NCI-H748 treated with DMSO at 0.1 percent for 48 hours (cell line): ENCODE measurements at places on chromosomes 3 and 15.
A peak's percentile ranks its signal among the peaks of the same experiment; 100 is the strongest.

- DNase-seq, result peak; percentile 4
Measured at GRCh38 chr3:171704002-171704401, 106.3 kb downstream of the PLD1 start.

GRCh38 chr3:63968612-63969350 lies 54.5 kb downstream of the PSMD6 start:
- no peak for DNase-seq

DNA sequence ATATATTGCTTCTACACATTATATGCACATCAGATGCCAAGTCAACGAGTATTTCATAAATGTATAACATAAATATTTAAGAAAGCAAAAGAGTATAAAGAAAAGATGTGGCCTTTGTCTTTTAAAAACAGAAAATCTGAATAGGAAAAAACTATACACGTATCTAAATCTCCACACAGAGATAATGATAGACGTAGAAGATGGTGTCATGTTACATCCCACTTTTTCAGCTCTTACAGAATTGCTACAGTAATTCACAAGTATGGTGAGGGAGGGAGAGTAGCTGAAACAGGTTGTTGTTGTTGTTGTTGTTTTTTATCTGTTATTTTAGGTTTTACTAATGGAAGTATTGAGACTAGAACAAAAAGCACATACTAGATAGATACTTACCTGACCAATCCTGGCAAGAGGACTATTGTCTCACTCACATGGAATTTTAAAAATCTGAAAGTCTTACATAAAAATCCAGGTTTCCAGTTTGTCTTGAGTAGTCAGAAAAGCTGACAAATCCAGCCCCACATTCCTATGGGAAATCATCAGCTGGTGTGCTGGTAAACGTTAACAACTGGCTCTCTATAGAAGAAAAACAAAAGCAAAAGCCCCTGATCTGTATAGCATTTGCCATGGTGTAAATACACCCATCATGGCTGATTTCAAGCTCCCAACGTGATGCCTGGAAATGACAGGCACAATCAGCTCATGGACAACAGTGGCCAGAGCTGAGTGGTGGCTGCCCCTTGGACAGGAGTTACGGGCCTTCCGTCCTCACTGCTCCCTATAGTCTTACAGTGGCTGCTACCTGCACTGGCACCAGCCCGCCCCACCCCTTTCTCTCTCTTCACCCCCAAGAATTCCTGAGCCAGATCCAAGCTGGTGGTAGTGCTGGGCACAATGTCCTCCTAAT lies 47.4 kb upstream of the VGLL4 start:
- DNase-seq, result peak; percentile 6

DNA sequence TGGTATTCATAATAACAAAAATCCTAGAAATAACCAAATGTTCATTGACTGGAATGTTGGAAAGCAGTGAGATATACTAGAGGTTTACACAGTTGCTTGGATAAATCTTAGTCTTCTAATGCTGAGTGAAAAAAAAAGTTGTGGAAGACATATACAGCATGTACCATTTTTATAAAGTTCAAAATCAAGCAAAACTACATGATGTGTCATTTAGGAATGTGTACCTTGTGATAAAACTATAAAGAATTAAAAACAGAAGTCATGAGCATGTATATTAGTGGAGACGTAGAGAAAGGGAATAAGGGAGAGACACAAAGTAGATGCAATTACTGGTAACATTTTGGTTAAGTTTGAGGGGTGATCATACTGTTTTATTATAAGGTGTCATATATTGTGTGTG lies 45.2 kb downstream of the FBXL2 start:
- DNase-seq, result no peak

DNA sequence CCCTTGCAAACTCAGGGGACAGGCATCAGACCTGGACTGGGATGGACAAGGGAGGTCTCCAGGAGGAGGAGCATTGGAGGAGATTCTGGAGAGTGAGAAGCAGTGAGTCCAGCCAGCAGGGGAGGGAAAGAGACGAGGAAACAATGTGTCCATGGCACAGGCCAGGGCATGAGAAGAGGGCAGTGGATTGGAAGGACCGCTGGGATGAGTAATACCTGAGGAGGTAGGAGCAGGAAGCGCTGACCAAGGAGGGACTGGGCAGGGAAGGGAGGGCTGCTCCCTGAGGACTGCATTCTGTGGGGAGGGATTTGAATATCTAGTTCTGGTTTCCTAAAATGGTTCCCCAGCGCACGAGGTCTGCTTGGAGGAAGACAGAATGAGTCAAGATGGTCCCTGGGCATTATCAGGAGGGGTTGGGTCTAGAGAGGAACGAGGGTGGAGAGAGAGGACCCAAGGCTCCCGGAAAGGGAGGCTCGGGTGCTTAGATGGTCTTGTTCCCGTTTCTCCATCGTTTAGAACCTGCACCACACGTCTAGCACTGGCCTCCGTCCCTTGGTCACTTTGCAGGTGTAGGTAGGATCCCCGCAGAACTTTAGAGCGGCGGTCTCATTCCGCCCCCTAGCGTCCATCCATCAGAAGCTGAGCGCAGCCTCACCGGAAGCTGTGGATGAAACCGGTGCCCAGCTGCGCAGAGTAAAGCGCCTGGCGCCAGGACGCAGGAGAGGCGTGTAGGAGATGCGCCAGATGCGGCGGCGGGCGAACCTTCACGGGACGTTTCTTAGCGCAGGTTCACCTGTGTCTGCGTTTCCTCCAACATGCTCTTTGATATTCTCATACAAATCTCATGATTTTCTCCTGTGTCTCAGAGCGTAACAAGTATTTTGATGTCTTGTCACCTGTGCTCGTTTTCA lies 190.7 kb upstream of the NDN start:
- peak; percentile 45 for DNase-seq

DNA sequence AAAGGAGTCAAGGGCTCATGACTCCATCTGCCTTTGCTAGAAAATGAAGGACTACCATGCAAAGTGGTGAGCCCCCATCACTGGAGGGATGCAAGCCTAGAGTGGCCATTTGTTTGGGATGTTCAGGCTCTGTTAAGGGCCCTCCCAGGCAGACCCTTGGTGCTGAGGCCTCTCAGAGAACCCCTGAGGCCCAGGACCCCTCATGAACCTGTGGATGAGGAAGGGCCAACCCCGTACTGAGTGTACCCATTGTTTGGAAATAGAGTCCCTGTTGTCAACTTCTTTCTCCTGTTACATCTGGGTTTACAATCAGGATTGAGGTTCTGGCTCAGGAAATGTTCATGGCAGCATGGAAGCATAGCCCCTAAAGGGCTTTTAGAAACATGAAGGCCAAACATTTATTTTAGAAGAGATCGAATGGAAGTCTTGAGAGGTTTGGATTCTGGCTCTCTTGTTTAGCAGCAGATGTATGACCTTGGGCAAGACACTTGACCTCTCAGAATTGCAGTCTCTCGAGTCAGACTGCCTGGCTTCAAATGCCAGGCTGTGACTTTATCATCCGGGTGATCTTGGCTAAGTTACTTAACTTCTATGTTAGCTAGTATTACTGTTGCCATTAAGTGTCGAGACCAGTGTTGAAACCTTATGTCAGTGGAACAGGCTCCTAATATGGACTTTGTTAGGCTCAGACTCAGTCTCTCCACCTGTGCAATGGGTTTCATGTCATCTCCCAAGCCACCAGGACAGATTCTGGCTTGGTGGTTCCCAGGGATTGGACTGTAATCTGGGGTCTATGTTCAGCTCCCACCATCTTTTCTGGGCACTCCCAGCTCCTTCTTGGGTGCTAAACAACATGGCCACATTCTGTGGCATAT lies 12.4 kb downstream of the ITGA11 start:
- DNase-seq, result no peak

DNA sequence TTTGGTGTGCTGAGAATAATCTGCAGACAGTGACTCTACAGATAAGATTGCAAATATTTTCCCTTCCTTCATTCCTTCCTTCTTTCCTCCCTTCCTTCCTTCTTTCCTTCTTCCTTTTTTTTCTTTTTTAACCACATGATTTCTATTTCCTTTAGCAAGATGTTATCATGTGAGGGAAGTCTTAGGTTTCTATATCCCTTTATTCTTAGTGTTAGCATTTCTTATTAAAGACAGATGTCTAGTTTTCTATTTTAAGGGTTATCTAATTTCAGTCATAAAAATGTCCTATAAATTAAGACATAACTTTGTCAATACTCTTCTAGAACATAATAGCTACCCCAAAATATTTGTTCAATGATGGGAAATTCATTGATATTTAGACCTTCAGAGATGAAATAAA lies 470.9 kb downstream of the LPP start:
- DNase-seq, result no peak

DNA sequence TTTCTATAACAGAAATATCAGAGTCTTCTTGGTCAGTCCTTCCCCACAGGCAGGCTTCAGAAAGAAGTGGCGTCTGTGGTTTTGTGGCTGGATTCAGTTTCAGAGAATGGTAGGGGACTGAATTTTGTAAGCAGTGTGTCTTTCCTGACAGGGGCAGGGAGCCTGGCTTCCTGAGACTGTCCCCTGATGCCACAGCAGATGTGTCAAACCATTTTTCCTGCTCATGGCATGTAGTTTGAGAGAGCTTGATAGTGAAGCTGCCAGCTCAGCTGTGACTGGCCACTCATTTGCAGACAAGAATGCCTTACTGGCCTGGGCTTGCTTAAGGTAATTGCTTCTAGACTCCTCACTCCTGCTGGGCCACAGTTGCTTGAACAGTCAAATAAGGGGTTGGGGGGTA lies 26.4 kb downstream of the LARS2 start:
- no peak for DNase-seq

- DNase-seq, result no peak
Measured at GRCh38 chr15:96121086-96121920, 209.2 kb upstream of the NR2F2 start.

- DNase-seq, result no peak
Measured at GRCh38 chr3:160544844-160545503, 20.4 kb downstream of the KPNA4 start.

GRCh38 chr3:96831175-96831574 lies 16.8 kb downstream of the EPHA6 start:
- no peak for DNase-seq

DNA sequence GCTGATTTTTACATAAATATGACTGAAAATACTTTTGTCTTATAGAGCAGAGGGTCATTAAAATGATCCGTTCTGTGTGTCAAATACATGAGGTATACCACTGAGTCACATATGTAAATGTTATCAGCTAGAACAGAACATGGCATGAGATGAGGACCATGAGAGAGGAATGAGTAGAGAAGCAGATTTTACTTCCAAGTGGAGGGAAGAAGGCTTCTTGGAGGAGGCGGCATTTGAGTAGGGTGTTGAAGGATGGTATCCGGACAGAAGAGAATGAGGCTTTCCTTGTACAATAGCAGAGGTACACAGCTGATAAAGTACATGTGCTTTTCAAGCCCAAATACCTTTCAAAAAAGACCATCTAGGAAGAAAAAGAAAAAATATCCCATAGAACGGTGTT lies 4.8 kb downstream of the LIPC start:
- no peak for DNase-seq

GRCh38 chr15:76865548-76865991 lies 39.6 kb downstream of the SCAPER start:
- no peak for DNase-seq

- DNase-seq, result no peak
Measured at GRCh38 chr3:149609595-149609994, 48.2 kb downstream of the WWTR1 start.

- no peak for DNase-seq
Measured at GRCh38 chr3:195064300-195064931, 206.5 kb downstream of the XXYLT1 start.

DNA sequence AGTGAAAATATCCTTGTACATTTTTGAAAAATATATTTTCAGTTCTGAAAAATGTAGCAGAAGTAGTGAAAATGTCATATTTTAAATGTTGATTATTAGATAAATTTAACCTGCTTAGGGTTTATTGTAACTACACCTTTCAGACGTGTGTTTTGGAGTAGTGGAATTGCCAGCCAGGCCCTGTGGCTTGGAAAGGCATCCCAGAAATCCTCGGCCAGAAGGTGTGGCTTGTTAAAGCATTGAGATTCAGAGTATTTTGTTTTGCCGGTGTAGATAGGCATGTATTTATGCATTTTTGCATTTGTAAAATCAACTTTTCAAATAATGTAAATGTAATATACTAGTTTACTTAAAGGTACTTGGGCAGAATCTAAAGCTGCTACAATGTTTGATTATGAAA lies 7.0 kb downstream of the EBLN2 start:
- no peak for DNase-seq

GRCh38 chr15:34437687-34438086 lies at the start of gene GOLGA8A:
TSS of gene GOLGA8A (minus strand) at chr15:34437808. CDS start at chr15:34389691, 48,117 bp downstream.
- DNase-seq, result peak; percentile 17
